Glutamatergic neuron (in vitro differentiated cells): ENCODE measurements at places on chromosomes 4 and X.

DNA sequence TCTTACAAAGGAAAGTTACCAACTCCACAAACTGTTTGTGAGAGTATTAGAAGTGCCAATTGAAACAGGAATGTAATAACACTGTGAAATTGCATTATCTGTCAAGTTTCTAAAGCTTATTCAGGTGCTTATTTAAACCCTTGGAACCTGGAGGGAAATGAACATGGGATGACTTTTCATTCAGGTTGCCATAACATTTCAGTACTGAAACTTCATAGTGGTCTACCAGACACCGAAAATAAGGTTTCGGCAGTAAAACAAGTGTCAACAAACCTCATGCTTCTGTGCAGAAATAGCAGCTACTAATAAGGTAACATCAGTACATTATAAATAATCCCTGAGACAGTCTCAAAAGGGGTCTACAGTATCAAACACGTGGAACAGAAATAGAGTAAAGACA lies 890.7 kb upstream of the INTU start:
- no peak for DNase-seq

GRCh38 chrX:87578978-87579377 lies 61.4 kb downstream of the KLHL4 start:
- DNase-seq: no peak

GRCh38 chrX:111387470-111388070 lies 24.4 kb downstream of the DCX start:
- DNase-seq: no peak

GRCh38 chr4:143288171-143288570 lies 48.5 kb upstream of the GAB1 start:
- DNase-seq: no peak

DNA sequence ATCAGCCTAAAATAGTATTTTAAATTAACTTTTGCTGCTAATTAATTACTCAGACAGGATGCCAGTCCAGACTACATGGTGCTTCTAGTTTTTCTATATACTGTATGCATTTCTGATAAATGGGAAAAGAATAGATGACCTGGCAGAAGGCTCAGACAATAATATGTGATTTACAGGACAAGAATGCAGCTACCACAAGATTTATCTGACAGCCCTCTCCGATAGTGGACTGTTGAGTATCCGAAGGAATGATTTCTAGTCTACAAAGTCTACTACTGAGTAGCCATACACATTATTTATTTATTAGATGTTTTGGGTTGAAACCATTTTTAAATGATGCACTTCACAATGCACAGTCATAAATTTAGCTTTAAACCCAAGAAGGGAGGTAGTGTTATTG lies 212.8 kb downstream of the MAB21L2 start:
- no peak for DNase-seq

- DNase-seq: no peak
These were observed 26.6 kb downstream of the DRD5 start for GRCh38 chr4:9808077-9808476.

DNA sequence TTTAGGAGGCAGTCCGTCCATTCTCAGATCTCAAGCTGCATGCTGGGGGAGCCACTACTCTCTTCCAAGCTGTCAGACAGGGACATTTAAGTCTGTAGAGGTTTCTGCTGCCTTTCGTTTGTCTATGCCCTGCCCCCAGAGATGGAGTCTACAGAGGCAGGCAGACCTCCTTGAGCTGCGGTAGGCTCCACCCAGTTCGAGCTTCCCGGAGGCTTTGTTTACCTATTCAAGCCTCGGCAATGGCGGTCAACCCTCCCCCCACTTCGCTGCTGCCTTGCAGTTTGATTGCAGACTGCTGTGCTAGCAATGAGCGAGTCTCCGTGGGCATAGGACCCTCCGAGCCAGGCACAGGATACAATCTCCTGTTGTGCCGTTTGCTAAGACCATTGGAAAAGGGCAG lies 10.7 kb upstream of the ADH5 start:
- DNase-seq: no peak

GRCh38 chrX:113522814-113523213 lies 682.2 kb upstream of the AMOT start:
- no peak for DNase-seq

- DNase-seq: no peak
These were observed 100.8 kb upstream of the MSX1 start for GRCh38 chr4:4758681-4759080.

DNA sequence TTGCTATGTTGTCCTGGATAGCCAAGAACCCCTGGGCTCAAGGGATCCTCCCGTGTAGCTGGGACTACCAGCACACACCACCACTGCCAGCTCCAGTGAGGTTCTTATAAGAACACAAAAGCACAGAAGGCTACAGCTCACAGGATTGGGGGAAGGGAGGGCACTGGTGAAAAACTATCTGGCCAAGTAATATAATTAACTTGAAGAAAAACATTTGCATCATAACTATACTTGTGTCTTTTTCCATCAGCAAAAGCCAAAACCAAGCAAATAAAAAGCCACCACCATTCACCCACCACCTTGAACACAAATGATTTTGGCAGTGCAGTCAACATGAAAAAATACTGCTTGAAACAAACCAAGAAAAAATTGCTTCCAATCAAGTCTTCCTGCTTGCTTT lies 188.2 kb downstream of the MAML3 start:
- no peak for DNase-seq

DNA sequence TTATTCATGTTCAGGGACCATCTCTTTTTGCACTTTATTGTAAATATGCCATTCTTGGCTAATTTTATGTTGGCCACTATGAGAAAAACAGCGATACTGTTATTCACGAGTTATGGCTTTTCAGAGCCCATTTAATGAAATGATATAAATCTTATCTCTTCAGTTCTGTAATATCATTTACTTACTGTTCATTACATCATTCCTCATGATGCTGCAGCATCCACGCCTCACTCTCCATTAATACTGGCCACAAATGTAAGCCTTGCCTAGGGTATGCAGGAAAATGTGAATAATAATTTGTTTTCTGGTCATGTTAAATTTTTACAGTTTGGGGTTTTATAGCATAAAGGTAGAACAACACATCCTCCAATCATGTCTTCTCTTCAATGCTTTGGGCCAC lies 639.6 kb downstream of the SMARCA1 start:
- DNase-seq: no peak

GRCh38 chrX:39220952-39221351 lies 419.7 kb downstream of the MID1IP1 start:
- no peak for DNase-seq

DNA sequence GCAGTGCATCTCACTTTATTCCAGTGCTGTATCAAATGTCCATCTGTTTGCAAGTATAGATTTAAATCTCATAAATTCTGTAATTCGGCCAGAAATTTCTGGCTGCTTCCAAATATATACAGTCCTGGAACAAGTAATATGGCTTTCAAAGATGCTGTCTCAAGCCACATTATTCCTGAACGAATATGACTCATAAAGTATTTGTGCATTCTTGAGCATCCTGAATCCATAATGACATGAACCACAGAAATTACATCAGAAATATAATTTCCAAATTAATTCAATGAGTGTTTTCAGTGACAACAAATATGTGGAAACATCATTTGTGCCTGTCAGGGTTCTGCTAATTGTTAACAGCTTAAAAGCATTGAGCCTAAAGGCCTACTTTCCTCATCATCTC lies 140.9 kb upstream of the HPGD start:
- no peak for DNase-seq

DNA sequence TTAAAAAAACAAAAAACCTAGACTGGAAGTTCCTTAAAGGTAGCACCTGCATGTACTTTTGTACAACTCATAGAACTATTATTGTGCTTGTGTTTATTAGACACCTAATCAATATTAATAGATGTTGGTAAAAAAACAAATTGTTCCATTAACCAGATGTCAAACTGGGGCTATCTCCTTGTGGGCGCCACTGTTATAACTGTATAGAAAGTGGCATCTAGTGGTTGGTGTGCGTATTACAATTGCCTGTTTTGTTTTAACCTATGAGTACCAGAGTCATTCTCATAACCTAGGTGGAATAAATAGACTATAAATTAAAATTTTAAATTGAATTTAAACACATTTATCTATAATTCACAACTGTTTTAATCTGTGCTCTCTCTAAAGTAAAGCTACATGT lies 97.4 kb downstream of the COL4A5 start:
- no peak for DNase-seq

- DNase-seq: no peak
These were observed 16.4 kb upstream of the HSFX1 start for GRCh38 chrX:149757206-149758067.

- no peak for DNase-seq
These were observed 34.3 kb downstream of the NYX start for GRCh38 chrX:41481264-41482109.

- DNase-seq: no peak
These were observed 41.9 kb downstream of the AMOT start for GRCh38 chrX:112798736-112799135.

DNA sequence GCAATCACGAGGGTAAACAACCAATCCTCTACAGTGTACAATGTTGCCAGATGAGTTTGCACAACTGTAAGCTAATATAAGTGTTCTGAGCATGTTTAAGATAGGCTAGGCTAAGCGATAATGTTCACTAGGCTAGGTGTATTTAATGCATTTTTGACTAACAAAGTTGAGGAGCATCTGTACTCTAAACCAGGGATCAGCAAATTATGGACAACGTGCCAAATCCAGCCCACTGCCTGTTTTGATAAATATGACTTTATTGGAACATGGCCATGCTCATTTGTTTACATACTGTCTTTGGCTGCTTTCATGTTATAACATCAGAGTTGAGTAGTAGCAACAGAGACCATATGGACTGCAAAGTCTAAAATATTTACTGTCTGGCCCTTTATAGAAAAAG lies 46.3 kb upstream of the ARHGEF6 start:
- no peak for DNase-seq

GRCh38 chrX:9708086-9708485 lies 57.6 kb downstream of the GPR143 start:
- DNase-seq: no peak

DNA sequence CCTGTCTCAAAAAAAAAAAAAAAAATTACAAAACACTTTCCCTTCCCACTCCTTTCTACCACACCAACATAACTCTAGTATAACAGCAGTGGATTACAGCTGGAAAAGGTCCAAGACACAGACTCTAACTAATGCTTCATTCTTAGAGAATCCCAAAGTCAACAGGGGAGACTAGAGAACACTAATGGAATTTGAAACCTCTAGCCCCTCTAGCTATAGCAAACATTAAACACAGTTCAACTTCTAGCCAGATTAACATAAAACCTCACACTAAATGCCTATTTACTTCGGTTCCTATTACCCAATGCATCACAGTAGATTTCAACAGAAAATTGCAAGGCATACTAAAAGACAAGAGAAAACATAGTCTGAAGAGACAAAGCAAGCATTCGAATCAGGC lies 10.5 kb upstream of the DHX15 start:
- DNase-seq: no peak

DNA sequence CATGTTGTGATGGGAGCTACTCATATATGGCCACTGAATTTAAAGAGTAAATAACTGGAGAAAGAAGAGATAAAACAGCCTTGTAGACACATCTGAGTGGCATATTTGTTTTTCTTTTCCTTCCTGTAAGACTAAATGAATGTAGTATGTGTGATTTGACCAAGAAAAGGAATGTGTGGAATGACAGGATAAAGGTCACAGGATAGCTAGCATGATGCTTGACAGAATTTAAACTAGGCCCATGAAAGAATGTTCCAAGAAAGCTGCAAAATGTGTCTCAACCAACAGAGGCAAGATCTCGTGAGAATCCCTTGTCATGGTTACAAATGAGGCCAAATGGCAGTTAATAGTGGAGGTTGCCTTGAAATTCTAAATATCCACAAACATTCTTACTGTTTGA lies 137.0 kb downstream of the KCNIP4 start:
- no peak for DNase-seq

DNA sequence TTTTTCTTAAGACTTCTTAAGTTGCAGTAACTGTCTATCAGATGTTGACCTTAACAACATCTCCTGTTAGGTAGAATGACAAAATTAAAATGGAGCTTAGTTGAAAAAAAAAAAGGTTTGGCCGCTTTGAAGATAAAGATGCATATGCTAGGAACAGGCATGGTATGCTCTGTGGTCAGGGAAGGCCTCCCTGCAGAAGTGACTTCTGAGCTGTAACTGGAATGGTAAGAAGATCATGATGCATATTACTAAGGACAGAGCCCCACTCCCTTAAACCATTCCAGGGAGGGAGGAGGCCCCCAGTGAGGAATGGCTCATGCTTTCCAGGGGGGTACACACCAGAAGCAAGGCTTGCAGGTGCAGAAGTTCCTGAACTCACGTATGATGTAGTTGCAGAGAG lies 43.7 kb downstream of the PDLIM5 start:
- DNase-seq: no peak

GRCh38 chrX:132181364-132181763 lies 37.9 kb downstream of the RAP2C start:
- no peak for DNase-seq

- no peak for DNase-seq
These were observed 227.6 kb downstream of the ANKRD50 start for GRCh38 chr4:124484940-124485339.

GRCh38 chrX:43500246-43500645 lies 155.9 kb upstream of the MAOA start:
- no peak for DNase-seq

- DNase-seq: no peak
These were observed 149.0 kb upstream of the SCML1 start for GRCh38 chrX:17588303-17588702.

DNA sequence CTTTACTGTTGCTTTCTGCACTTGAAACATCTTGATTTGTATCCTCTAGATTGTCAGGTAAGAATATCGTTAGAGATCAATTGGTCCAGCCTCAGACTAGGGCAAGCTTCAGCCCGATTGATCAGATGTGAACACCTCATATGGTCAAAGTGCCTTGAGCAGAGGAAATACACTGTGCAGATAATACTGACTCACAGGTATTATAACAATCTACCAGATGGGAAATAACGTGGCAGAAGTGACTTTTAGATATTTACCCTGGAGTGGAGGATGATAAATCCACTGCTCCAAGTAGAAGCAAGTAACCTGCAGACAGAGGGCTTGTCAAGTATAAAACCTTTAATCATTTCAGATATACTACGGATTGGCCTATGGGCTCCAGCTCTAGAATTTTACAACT lies 17.9 kb downstream of the VEGFC start:
- no peak for DNase-seq

- DNase-seq: no peak
These were observed 544.8 kb upstream of the ADGRL3 start for GRCh38 chr4:60655356-60655755.

DNA sequence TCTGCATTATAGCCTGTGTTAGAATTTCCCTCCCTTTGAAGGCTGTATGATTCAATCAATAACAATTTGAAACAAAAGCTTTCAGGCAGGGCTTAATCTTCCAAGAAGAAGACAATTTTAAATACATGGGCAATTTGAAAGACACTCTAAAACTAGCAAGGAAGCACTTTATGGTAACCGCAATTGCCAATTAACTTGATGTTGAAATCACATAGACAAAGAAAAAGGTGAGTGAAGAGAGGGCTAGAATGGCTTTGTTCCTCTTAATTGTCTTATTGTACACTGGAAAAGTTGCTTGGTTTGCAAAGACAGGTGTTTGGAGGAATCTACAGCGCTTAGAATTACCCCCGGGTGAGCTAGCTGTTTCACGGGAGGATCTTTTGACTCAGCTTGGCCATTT lies 74.4 kb upstream of the PRKX start:
- no peak for DNase-seq
